ENCODE measurements at places on chromosomes 6 and 20. TPM values are rescaled to one million over a fixed set of nuclear protein-coding genes. Genes with fewer than 3 reads are reported as not detected.

MPIG6B gene
- not detected for total RNA-seq

RGS17 gene
- 0.50 TPM for total RNA-seq

ANKRD6 gene
- 23.4 TPM for total RNA-seq

TMX4 gene
- total RNA-seq, result 34.5 TPM

ZNF334 gene
- total RNA-seq, result 1.1 TPM

TREM2 gene
- 30.0 TPM for total RNA-seq

PSORS1C2 gene
- total RNA-seq, result not detected

RIPPLY2 gene
- total RNA-seq, result not detected

BPI gene
- not detected for total RNA-seq

RBBP8NL gene
- not detected for total RNA-seq

SOBP gene
- 0.33 TPM for total RNA-seq

SOX18 gene
- total RNA-seq, result not detected

TSHZ2 gene
- total RNA-seq, result 11.1 TPM

Measured in mammary epithelial cell (primary cell).